ENCODE measurements at places on chromosomes 2 and 18. TPM values are rescaled to one million over a fixed set of nuclear protein-coding genes. Genes with fewer than 3 reads are reported as not detected.

DNA sequence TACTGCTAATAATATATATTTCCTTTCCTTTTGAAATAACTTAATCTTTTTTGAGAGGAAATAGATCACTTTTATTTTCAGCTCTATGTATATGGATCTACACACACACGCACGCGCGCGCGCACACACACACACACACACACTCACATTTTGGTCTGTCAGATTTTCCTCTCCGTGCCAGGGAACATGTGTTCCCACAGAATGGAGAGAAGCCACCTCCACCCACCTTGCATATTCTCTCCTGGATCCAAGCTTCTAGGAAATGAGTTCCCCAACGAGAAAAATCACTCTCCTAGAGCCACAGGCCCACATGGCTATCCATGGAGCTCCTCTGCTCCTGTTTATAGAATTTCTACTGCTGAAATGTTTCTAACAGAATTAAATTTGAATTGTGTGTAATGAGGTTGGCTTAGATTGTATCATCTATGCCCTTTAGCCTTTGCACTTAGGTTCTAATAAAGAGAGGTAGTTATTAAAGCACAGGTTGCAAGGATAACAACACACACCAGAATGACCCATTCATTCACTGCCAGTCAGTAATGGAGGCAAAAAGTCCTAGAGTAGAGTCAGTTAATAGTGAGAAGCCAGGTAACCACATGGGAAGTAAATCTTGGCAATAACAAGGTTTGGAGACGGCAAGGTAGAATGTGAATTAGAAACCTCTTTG is 19.7 kb downstream of the IFIH1 start:
- DNase-seq: no peak

DNA sequence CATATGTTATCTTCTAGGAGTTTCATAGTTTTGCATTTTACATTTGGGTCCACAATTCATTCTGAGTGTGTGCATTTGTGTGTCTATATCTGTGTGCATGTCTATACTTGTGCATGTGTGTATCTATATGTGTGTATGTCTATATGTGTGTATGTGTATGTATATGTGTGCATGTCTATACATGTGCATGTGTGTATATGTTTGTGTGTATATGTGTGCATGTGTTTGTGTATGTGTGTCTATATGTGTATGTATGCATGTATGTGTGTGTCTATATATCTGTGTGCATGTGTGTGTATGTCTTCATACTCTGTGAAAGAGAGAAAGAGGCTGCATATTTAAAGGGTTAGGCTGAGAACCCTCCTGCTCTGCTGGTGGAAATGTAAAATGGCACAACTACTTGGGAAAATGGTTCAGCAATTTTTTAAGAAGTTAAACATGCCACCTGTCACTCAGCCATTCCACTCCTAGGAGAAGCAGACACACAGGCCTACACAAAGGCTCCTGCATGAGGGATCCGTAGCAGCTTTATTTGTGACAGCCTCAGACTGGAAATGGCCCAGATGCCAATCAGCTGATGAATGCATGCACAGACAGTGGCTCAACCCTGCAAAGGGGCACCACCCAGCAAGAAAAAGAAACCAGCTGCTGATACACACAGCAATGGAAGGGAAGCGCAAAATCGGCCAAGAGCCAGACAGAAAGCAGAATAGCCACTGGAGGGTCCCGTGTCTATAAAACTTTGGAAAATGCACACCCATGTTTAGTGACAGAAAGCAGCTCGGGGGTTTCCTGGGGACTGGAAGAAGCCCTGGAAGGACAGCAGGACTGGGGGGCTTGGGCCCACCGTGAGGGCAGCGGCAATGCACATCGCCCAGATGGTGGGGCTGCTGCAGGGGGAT is 146.8 kb downstream of the SEPTIN10 start:
- peak; percentile 80 for DNase-seq

CYP1B1 gene
- 0.06 TPM for polyA plus RNA-seq

GRCh38 chr2:217106650-217107014 is 246.8 kb upstream of the TNP1 start:
- DNase-seq: peak; percentile 71

TMEM198 gene
- polyA plus RNA-seq: 1.3 TPM

GRCh38 chr2:202780514-202781021 is 91.0 kb downstream of the ICA1L start:
- peak; percentile 92 for DNase-seq

GRCh38 chr2:96927405-96928171 is 57.7 kb upstream of the SEMA4C start:
- peak; percentile 82 for DNase-seq

ITGB6 gene
- polyA plus RNA-seq: 31.2 TPM

DNA sequence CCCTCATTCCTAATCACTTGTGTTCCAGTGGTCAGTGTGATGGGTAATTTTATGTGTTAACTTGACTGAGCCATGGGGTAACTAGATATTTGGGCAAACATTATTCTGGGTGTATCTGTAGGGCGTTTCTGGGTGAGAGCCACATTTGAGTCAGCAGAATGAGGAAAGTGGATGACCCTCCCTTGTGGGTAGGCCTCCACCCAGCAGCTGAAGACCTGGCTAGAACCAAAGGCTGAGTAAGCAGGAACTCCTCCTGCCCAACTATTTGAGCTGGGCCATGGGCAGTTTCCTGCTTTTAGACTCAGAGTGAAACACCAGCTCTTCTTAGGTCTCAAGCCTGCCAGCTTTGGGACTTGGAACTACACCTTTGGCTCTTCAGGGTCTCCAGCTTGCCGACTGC is 141.8 kb downstream of the ACKR3 start:
- peak; percentile 54 for DNase-seq

DNA sequence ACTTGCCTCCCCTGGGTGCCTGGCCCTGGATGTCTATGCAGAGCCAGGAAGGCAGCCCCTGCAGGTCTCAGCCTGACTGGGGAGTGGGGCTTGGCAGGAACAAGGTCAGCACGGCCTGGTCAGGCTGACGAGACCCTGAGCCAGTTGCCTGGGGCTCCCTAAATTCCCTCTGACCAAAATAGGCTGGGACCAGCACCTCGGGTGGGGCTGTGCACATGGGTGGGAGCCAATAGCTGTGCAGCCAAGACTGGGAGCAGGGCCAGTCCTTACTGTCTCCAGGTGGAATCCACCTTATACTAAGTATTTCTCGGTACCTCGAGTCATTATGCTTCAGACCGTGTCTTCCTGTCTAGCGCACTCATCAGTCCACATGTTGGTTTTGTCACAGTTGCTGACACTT is 11.4 kb upstream of the IL1R2 start:
- no peak for DNase-seq

DNA sequence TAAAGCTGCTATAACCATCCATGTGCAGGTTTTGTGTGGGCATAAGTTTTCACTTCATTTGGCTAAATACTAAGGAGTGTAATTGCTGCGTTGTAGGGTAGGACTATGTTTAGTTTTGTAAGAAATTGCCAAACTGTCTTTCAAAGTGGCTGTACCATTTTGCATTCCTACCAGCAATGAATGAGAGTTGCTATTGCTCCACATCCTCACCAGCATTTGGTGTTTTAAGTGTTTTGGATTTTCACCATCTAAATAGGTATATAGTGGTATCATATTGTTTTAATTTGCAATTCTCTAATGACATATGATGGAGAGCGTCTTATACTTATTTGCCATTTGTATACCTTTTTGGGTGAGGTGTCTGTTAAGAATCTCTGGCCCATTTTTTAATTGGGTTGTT is 12.2 kb downstream of the TWSG1 start:
- DNase-seq: no peak

HOXD1 gene
- polyA plus RNA-seq: 0.04 TPM

DNA sequence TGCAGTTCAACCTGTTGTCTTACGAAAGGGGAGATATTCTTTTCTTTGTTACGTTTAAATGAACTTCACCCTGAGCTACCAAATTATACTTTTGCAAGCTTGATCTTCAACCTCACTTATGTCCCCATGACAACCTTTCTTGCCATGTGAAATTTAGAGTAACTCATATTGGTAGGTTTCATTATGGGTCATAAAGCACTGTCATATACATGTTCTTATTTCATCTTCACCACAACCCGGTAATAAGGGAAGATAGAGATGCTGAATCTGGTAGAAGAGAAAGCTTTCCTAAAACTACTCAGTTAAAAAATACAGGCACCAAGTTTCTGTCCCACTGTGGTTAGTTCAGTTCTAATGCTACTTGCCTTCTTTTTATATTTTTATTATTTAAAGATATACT is 208.5 kb upstream of the NRP2 start:
- DNase-seq: no peak

GRCh38 chr2:53500181-53500580 is 267.4 kb upstream of the CHAC2 start:
- DNase-seq: no peak

- no peak for DNase-seq
Observed at GRCh38 chr18:27845897-27846296, 331.0 kb downstream of the CDH2 start.

DNA sequence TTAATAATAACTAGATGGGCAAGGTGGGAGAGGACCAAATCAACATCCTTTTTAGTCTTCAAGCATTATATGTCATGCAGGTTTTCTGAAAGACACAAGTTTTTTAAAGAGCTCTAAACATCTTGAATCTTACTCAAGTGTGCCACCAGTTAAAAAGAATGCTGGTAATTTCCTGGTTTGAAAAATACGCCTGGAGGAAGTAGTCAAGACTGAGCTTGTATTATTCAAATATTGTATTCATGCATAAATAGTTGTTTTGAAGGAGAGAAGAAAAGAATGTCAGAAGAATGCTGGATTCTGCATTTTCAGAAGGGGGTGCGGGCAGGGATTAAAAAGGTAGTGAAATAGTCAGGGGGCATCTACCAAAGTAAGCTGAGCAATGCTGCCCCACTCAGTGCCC is 90.7 kb downstream of the WDPCP start:
- DNase-seq: peak; percentile 31

- no peak for DNase-seq
Observed at GRCh38 chr18:46336278-46337111, 232.3 kb downstream of the HAUS1 start.

- no peak for DNase-seq
Observed at GRCh38 chr2:64881037-64881492, 108.1 kb upstream of the SLC1A4 start.

DNA sequence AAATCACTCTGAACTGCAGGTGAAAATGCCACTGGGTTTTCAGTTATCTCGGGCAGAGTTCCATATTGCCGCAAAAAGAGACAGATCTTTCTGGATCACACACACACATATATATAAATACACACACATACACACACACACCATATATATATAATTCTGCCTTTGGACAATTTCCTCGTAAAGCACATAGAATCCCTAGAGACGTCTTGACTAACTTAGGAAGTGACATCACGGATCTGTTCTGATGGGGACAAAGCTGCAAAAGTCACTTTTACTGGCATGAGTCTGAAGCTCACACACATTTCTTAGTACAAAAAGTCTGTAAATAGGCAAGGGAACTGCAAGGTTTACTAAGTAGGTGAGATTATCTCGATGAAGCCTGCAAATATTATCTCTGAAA is 28.6 kb upstream of the MBOAT2 start:
- DNase-seq: no peak

GRCh38 chr2:181682795-181683517 is 2.6 kb upstream of the NEUROD1 start:
- DNase-seq: no peak

GRCh38 chr2:219104107-219105035 is 43.6 kb upstream of the IHH start:
- peak; percentile 40 for DNase-seq

DNA sequence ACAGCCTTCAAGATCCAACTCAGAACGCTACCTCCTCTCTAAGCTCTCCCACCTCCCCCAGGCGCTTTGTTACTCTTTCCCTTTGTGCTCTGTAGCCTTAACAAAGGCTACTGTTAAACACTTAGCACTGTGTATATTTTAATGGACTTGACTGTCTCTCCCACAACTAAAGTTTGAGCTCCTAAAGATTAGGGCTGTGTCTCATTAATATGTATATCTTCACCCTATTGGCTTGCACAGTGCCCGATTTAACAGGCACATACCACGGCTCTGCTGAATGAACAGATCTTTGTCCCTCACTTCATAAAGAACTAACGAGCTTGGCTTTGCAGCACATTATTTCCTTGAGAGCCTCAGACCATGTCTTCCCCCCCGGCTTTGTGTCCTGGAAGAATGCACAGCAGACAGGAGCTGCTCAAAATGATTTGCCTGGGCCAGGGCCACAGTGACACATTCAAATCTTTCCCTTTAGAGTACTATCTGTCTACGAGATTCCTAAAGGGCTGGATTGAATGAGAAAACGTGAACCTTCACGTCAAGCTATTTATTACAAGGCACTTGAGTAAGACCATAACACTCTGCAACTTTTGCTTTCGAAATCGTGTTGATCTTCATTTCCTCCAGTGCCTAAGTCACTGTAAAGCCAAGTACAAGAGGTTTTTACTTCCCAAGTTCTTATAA is 22.1 kb downstream of the ABHD3 start:
- DNase-seq: peak; percentile 17

EN1 gene
- polyA plus RNA-seq: not detected

DNA sequence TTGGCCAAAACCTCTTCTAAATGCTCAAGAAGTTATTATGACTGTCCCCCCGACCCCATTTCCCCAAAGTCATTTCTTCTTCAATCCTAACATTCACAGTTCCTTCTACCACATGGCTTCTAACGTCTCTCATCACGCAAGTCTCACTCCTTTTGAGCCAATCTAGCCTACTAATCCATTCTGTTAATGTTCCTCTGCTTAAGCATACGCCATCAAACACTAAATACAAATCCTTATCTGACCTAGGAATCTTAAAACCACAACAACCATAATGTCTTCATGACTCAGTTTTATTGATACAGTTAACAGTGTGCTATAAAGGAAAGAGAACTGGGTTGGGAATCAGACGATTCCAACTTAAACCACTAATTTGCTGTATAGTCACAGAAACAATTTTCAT is 23.9 kb downstream of the HNRNPLL start:
- no peak for DNase-seq

GRCh38 chr2:65227020-65227455 is 593 bp upstream of the ACTR2 start:
- DNase-seq: no peak

DNA sequence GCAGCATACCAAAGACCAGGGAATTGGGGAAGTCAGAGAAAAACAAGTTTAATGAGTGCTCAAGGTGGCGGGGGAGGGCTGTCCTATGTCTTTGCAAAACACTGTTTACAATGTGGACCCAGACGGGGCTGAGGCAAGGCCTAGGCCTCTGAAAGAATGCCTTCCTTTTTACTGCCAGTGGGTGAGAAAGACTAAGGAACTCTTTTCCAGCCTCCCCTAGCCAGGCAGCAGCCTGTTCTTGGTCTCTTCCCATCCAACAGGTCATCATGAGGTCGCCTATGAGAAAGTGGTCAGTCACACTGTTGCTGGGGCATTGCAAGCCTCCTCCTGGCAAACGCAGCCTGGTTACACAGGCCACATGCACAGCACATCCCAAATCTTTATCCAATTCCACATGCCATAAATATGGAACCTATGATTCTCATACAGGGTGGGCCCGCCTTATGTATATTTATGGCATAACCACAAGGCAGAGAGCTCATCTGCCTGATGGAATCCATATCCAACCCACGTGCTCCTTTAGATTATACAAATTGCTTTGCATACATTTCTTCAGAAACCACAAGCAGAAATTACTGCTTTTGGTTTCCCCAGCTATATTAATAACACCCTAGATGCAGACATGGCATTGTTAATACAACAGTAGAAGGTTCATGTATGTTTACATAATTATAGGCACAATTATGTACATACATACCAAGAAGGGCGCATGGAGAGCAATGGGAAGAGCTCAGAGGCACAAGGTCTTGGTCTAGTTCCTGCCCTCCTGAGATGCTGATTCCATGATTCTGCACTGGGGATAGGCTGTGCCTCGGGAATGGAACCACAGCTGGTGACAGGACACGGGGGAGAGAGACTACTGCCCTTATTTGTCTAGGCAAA is 48.6 kb downstream of the NRP2 start:
- no peak for DNase-seq

- peak; percentile 49 for DNase-seq
Observed at GRCh38 chr2:215695861-215696260, 260.0 kb upstream of the FN1 start.
